ENCODE measurements at places on chromosomes 2 and 18.

DNA sequence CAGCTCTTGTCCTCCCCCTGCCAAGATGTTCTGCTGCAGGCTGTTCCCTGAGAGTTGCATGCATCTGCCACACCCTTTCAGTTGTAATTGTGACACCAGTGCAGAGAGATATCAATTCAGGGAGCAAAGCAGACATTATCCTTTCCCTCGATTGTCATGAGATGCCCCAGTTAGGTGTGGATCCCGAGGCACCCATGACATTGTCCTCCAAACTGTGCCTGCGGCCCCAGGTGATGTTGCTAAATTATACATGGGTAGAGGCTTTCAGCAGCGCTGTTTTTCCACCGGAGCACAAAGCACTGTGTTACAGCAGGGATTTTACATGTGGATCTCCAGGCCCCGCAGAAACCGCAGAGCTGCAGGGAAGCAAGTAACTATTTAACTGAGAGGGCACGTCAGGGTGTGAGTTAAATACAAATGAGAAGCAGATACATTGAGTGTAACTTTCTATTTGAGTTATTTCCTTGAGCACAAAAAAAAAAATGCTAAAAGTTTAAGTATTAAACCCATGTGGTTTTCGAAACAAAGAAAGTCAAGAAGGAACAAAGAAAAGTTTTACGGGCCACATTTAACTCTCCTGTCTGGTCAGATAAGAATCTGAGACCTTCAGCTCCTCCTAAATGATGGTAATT is 90.3 kb upstream of the BCL2L11 start:
- H3K4me1 ChIP-seq, result peaks cover 7% of the 10 kb centered on the region
- no peaks in the 10 kb centered on the region for H3K36me3 ChIP-seq
- H3K27ac ChIP-seq, result no peak overlapping the region
- H3K27me3 ChIP-seq, result no peaks in the 10 kb centered on the region

DNA sequence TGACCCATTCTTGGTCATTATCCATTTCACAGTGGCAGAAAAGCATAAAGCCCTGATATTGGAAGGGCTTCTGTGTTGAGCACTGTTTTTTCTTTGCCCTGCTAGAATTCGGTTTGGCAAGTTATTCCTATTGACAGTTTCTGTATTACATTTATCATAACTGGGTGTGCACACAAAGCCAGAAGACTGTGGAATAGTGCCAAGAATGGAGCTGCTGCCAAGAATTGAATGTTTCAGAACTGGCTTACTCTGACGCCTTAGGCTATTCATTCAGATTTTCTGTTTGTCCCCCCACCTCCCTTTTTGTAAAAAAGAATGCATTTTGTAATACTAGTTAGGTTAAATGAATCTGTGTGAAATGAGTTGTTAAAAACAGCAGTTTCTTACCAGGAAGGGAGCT is 12.7 kb downstream of the KDM3A start:
- peaks cover 34% of the 10 kb centered on the region for H3K36me3 ChIP-seq
- H3K27me3 ChIP-seq, result no peaks in the 10 kb centered on the region
- DNase-seq, result no peak
- H3K4me3 ChIP-seq, result no peak overlapping the region

- DNase-seq, result no peak
- no peak overlapping the region for H3K4me3 ChIP-seq
- no peaks in the 10 kb centered on the region for H3K36me3 ChIP-seq
- no peaks in the 10 kb centered on the region for H3K27me3 ChIP-seq
- H3K4me1 ChIP-seq, result peaks cover 6% of the 10 kb centered on the region
Observed at GRCh38 chr2:28981620-28982376, 700 bp downstream of the TOGARAM2 start.

- DNase-seq, result no peak
- H3K36me3 ChIP-seq, result no peaks in the 10 kb centered on the region
- no peak overlapping the region for H3K4me3 ChIP-seq
- H3K27me3 ChIP-seq, result no peaks in the 10 kb centered on the region
- peaks cover 39% of the 10 kb centered on the region for H3K4me1 ChIP-seq
- H3K27ac ChIP-seq, result peak overlapping the region; percentile 80
Observed at GRCh38 chr2:23524261-23524706, 139.3 kb downstream of the KLHL29 start.

DNA sequence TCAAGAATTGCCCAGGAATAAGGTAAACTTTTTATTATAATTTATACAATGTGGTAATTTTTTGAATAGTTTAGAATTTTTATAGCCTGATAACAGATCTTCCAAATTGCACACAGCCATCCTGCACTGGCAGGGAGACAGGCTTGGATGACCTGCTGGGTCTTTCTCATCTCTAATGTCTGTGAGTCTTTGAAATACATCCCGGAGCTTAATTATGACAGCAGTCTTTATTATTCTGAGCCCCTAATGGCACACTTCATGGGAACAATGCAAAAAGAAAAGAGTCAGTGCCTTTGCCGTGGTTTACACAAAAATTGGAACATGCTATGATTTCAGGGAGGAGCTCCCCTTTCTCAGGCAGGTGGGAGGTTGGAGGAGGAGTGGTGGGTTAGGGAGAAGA is 71.0 kb downstream of the TMEM182 start:
- no peak overlapping the region for H3K4me3 ChIP-seq
- DNase-seq, result no peak
- H3K27me3 ChIP-seq, result no peaks in the 10 kb centered on the region
- H3K36me3 ChIP-seq, result no peaks in the 10 kb centered on the region

DNA sequence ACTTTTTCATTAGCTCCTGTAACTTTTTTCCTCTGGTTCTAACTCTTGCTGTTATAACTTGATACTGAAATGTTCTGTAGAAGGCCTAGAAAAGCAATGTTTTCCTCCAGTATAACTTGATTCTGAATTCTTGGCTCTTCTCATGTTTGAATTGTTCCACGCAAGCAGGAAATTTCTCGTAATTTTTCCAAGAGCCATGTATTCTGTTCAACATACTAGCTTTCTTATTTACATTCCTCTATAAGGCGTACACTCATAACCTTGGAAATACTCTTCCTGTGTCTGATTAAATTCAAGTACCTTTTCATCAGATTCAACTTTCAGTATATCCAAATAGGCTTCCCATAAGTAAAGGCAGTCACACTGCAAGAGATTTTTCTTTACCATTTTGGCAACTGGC is 109.1 kb downstream of the SMAD2 start:
- DNase-seq, result no peak
- peaks cover 16% of the 10 kb centered on the region for H3K36me3 ChIP-seq
- H3K4me3 ChIP-seq, result no peak overlapping the region
- H3K27me3 ChIP-seq, result no peaks in the 10 kb centered on the region
- peaks cover 2% of the 10 kb centered on the region for H3K4me1 ChIP-seq

GRCh38 chr2:42618972-42619371 is 50.5 kb downstream of the MTA3 start:
- peaks cover 21% of the 10 kb centered on the region for H3K36me3 ChIP-seq
- no peaks in the 10 kb centered on the region for H3K27me3 ChIP-seq
- no peak for DNase-seq
- no peaks in the 10 kb centered on the region for H3K4me1 ChIP-seq

- no peaks in the 10 kb centered on the region for H3K36me3 ChIP-seq
- no peak overlapping the region for H3K27ac ChIP-seq
- no peaks in the 10 kb centered on the region for H3K4me1 ChIP-seq
- no peak overlapping the region for H3K4me3 ChIP-seq
- no peak for DNase-seq
Observed at GRCh38 chr2:46032161-46032813, 264.9 kb upstream of the EPAS1 start.

DNA sequence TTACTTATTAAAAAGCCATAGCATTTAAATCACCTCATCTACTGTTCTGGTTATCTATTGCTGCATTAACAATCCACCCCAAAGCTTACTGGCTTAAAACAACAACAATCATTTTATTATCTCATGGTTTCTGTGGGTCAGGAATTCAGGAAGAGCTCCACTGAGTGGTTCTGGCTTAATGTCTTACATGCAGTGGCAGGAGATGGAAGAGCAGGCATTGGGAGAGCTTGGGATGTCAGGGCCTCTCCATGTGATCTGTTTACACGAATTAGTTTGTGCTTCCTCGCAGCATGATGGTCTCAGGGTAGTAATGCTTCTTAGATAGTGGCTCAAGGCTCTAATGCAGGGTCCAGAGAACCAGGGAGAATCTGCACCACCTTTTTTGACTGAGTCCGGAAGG is 14.4 kb upstream of the REL start:
- H3K36me3 ChIP-seq, result no peaks in the 10 kb centered on the region
- no peak for DNase-seq
- no peaks in the 10 kb centered on the region for H3K4me1 ChIP-seq
- no peak overlapping the region for H3K4me3 ChIP-seq

DNA sequence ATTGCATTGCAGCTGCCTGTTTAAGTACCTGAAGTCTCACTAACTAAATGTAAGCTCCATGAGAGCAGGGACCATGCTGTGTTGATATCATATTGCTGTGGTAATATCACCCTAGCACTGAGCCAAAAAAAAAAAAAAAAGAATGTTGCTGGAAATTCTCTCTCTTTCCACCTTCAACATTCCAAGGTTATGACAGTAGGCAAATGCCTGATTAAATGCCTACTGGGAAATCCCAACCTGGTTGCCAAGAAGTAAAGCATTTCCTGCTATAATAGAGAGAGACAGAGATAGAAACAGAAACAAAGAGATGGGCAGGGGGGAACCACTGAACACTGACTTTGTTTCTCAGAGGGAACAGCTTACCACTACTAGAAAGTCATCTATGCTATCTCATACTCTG is 1604.2 kb downstream of the LRP1B start:
- H3K27ac ChIP-seq, result no peak overlapping the region
- no peaks in the 10 kb centered on the region for H3K4me1 ChIP-seq
- no peak for DNase-seq
- no peak overlapping the region for H3K4me3 ChIP-seq
- H3K27me3 ChIP-seq, result no peaks in the 10 kb centered on the region

DNA sequence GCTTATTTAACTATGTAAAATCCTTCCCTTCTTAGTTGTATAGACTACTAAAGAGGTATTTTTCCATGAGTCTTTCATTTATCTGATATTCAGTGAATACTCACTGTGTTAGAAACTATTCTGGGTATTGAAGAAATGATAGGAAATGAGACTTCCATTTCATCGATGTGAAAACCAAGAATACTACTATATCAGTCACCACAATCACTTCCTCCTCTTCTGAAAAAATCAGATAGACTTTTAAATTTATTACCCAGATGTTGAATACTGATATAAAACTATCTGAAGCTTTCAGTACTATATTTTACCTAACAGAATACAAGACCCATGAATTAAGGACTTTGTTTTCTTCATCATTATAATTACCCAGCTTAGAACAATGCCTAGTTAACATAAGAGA is 1801.1 kb upstream of the CELF4 start:
- H3K4me3 ChIP-seq, result no peak overlapping the region
- H3K27me3 ChIP-seq, result no peaks in the 10 kb centered on the region
- H3K27ac ChIP-seq, result no peak overlapping the region
- no peak for DNase-seq

DNA sequence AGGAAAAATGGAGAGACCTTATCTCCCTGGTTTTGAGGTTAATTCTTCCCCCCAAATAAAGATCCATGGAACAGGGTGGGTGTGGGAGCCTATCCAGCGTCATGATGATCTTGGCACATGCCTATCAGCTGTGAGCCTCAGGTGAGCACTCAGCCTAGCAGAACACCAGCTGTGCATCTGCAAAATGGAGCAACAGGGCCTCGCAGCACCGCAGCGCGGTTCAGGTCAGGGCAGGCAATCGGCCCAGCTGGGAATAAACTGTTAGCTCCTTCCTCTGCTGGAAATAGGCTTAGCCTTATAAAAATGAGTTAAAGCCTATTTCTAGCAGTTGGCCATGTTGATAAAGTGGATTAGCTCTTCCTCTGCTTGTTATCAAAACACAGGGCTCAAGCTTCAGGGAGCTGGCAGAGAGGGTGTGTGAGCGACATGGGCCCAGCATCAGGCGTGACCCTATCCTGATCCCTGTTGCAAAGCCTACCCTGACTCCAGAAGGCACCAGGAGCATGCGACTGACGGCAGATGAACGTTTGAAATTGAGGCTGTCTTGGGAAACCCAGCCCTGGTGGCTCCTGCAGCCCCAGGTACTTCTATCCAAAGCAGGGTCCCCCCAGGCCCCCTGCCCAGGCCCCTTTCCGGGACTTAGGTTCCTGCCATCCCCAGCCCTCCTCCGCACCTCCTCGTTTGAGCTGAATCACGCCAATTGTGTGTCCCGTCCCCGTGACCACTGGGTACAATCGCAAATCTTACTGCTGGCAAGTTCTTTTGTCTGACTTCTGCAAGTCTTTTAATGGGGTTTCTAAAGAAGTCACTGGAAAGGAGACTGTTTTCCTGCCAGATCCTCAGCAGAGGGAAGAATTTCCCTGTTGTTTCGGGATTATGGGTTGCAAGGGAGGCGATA is 35.4 kb downstream of the ARHGEF4 start:
- H3K27me3 ChIP-seq, result no peaks in the 10 kb centered on the region
- peaks cover 48% of the 10 kb centered on the region for H3K4me1 ChIP-seq
- no peaks in the 10 kb centered on the region for H3K36me3 ChIP-seq
- H3K4me3 ChIP-seq, result peak overlapping the region; percentile 19

DNA sequence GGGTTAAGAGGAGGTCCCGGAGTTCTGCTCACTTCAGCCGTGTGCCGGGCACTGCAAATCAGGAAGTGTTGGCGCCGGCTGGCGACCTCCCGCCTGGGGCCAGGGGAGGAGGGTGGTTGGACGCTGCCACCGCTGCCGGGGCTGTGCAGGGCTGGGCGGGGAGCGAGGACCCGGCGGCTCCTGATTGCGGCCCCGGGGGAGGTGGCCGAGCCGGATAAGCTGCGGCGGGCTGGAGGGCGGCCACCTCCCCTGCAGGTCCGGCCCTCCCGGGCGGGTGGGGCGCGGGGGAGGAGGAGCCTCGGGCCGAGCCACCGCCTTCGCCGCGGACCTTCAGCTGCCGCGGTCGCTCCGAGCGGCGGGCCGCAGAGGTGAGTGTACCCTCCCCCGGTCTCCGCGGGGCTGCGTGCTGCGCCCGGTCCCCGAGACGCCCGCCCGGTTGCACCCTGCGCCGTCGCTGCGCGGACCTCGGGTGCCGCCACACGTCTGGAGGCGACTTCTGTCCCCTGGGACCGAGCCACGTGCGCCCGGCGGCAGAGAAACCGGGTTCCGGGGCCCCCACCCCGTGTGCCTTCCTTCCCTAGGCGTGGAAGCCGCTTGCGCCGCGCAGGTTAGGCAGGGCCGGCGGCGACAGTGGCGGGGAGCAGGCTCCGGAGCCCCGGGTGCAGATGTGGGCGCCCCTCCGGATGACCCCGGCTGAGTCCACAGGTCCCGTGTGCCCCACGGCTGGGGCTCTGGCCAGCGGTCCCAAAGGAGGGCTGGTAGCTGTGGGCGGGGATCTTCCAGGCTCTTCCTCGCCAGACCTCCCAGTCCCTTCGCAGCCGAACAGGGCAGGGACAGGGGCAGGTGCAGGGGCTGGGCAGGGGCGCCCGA is at the start of gene STEAP3:
Gene STEAP3 (plus strand): TSS at position 314 of the 870 bp plus-strand sequence. CDS start 7,179 bp downstream, outside the sequence.
- peak within 1 kb of the TSS; percentile 61 for H3K4me3 ChIP-seq
- DNase-seq, result peak; percentile 43
- no peaks in the 10 kb centered on the region for H3K4me1 ChIP-seq
- H3K27me3 ChIP-seq, result peaks cover 69% of the 10 kb centered on the region

- peaks cover 20% of the 10 kb centered on the region for H3K4me1 ChIP-seq
- no peaks in the 10 kb centered on the region for H3K27me3 ChIP-seq
- DNase-seq, result no peak
- no peaks in the 10 kb centered on the region for H3K36me3 ChIP-seq
- H3K4me3 ChIP-seq, result no peak overlapping the region
Observed at GRCh38 chr18:477565-477964, 22.9 kb downstream of the COLEC12 start.

Data from neural crest cell (in vitro differentiated cells).